Panc1 (cell line): ENCODE measurements at places on chromosomes 3 and 15. TPM values are rescaled to one million over a fixed set of nuclear protein-coding genes. Genes with fewer than 3 reads are reported as not detected.

DNA sequence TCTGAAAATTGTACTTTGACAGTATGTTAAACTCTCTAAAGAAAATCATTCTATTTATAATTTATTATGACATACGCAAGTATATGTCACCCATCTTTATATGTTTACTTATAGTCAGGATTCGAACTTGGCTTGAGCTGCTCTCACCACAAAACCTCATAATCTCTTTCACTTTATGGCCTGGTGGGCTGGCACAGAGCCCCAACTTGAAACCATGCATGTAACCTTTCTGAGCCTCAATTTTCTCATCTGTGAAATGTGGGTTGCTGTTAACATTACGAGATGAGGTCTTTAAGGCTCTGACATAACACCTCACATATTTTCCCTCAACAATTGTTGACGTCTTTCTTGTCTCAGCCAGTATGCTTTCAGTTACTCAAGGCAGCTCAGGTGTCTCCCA lies 69.4 kb upstream of the PFN2 start:
- no peak for DNase-seq

GRCh38 chr3:81040107-81040506 lies 721.3 kb downstream of the GBE1 start:
- DNase-seq: no peak

GRCh38 chr3:143445118-143445517 lies 325.5 kb downstream of the CHST2 start:
- no peak for DNase-seq

DNA sequence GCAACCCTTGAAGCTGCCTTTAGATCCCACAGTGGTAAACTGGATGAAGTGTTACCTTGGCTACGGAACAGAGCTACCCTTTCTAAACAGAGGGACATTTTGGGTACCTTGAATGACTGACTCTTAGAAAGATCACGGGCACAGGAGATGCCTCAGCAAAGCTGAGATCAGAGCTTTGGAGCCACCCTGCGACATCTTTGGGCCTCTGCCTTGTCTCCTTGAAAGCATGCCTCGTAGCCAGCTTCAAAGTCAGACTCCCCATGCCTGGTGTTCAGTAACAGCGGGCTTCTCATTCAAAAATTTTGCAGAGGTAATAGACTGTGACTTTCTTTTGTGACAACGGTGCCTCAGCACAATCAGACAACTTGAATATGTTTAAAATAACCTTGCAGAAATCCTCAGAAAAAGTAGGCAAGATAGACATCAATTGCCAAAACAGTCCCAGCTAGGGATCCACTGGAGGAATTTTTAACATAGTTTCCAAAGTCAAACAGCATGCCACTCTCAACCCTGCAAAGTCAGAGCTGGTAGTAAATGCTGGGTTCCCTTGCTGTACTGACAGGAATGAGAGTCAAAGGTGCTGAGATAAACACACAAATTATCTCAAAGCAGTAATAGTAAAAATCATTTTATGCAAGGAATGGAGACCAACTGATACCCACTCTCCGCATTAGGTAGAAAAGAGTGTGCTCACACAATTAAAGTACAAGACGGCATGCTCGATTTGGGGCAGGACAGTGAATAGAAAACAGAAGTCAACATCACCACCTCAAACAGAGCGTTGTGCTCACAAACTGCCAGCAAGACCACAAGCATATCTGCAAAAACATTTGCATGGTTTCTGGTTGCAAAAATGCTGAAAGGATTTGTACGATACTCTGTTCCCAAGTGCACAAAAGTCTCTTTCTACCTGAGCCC lies 82.1 kb downstream of the MYO1E start:
- DNase-seq: no peak

GRCh38 chr3:196096382-196096953 lies 14.6 kb upstream of the TFRC start:
- no peak for DNase-seq

The KCNAB1 gene
- not detected for total RNA-seq

The SH2D7 gene
- not detected for total RNA-seq

The USP50 gene
- not detected for total RNA-seq
